ENCODE measurements at places on chromosomes 16 and 17.

DNA sequence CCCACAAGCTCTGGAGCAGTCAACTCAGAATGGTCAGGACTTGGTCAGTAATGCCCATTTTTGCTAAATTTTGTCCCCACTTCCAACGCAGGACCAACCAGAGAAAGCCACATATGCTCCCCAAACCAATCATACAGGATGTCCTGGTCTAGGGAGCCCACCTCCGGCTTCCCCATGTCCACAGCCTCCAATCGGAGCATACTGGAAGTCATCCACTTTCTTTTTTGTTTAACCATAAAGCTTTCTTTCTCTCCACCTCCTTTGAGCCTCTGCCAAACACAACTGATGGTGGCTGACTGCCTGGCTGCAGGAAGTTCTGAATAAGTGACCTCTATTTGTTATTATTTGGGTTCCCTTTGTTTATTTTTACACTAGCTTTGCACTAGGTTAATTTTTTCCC, 549.1 kb downstream of the WWOX start:
- DNase-seq = peak; percentile 2

DNA sequence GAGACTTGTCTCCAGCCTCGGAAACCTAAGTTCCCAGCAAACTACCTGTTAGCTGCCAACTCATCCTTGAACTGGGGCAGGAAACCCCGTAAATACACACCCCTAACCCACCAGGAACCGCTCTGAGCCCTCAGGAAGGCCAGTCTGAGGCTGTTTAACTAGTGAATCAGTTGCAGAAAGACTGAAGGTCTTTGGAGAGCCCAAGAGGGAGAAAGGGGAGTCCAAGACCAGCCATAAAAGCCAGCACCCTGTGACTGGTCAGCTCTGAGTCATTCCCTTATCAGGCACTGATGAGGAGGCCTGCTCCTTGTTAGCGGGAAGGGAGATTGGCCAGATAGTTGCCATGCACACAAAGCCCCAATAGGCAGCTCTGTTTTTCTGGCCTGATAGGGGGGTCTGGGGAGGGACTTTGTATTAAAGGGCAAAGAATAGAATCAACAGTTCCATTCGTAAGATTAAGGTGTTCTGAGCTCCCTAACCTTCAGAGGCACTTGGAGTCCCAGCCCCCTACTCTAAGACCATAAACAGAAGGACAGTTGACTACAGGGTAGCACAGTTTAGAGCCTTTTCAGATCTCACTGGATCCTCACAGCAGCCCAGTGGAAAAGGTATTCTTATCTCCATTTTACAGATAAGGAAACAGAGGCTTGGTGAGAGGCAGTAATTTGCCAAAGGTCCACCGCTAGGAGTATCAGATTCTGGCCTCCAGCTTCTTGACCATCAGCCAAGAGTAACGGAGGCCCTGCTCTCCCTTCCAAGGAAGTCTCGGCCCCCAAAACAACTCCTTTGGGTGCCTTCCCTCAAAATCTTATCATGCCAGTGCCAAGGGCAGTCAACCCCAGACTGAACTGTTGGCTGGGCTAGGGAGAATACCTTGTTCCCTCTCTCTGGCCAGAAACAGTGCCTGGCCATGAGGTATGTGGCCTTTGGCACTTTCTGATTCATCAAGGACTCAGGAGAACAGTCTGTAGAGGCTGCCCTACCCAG, 2.2 kb upstream of the KRT19 start:
- peak; percentile 65 for DNase-seq

DNA sequence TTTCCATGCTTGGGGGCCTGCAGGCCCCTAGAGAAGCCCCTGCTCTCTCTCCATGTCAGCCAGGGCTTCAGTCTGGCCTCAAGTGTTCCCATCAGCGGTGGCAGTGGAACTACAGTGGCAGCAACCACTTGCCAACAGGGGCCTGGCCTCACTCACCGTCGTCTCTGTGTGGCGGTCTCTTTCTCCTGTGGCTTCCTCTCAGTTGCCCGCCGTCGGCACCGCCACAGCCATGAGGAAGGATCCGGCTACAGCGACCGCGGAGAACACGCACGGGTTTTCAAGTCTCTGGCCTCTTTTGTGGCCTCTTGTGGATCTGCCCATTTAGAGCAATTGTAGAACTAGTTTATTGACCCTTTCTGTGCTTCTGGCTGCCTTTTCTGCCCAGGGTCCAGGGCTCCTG, 8.5 kb downstream of the ARMC7 start:
- DNase-seq = no peak

- DNase-seq = peak; percentile 37
These were observed 10.2 kb upstream of the ETV4 start for GRCh38 chr17:43556292-43556691.

- no peak for DNase-seq
These were observed 319.5 kb upstream of the SOX9 start for GRCh38 chr17:71801301-71801700.

- DNase-seq = no peak
These were observed 63.3 kb downstream of the IRF8 start for GRCh38 chr16:85961988-85962915.

- DNase-seq = no peak
These were observed 18.7 kb upstream of the COX10 start for GRCh38 chr17:14050616-14051015.

DNA sequence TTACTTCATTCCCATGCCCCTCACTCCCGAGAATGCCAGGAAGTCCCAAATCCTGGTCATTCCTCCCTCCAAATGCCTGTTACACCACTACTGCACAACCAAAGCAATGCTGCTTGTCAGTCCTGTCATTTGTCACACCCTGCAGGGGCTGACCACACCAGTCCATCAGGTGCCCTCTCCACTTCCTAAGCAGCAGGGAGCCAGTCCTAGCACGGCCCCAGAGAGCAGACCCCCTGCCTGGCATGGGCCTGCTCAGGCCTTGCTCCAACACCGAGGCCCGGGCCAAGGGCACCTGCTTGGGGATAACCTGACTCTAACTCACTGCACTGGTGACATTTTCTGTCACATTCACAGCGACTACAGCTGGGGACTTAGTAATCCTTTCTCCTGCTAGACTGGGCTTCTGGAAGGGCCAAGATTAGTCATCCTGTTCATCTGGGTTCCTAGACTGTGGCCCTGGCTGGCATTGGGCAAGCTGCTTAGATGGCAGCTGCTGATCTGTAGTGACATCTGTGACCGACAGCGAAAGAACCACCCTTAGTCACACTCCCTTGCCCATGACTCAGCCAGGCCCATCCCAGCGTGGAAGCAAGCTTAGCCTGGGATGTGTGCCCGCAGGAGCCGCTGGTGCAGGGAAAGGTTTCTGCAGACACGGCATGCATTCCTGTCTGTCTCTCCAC, 5.4 kb downstream of the ALYREF start:
- peak; percentile 62 for DNase-seq

- DNase-seq = peak; percentile 88
These were observed 1.3 kb downstream of the RAB37 start for GRCh38 chr17:74738051-74738996.

- DNase-seq = no peak
These were observed 107.0 kb downstream of the CRLF3 start for GRCh38 chr17:30717291-30718098.

- DNase-seq = no peak
These were observed 23.7 kb downstream of the NUDT7 start for GRCh38 chr16:77745972-77746371.

DNA sequence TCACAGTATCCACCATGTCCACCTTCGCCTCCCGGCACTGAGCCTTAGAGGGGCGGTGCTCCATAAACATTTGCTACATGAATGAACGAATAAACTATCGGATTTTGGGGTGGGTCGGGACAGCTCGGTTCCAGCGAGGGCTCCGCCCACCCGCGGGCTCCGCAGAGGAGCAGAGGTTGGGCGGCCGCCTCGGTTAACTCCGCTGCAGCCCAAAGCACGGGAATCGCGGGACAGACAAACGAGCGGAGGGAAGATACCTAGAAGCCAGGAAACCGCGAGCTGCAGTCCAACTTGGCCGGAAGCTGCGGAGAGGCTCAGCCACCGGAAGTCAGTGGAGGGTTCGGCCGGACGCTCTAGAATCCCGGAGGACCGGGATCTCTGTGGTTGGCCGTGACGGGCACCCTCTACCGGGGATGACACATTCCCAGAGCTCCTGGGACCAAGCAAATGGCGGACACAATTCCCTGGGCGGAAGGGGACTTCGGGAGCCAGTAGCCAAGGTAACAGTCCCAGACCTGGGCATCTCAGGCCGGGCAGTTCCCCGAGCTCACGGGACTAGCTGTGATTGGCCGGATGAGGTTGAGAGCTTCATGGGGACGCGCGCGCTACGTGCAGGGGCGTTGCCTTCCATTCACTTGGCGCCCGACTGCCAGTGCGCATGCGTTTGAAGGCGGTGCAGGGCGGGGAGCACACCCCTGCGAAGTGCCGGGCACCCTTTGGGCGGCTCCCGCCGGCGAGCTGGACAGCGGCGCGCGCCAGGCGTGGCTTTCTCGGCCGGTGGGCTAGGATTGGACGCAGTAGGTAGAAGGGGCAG, 489 bp upstream of the MAPK7 start:
- DNase-seq = peak; percentile 97

DNA sequence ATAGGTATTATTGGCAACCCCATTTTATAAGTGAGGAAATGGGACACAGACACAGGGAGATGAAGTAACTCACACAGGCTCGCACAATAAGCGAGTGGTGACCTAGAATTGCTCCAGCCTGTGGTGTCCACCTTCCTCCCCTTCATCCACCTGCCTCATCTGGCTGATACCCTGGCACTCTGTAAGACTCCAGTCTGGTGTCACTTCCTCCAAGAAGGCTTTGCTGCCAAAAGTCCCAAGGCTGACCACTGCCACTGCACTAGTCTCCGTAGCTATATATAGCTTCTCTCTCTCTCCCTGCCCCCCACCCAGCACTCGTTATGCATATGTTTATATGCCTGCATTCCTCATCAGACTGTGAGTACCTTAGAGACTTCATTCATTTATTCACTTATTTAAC, 66.1 kb upstream of the SREBF1 start:
- DNase-seq = no peak

DNA sequence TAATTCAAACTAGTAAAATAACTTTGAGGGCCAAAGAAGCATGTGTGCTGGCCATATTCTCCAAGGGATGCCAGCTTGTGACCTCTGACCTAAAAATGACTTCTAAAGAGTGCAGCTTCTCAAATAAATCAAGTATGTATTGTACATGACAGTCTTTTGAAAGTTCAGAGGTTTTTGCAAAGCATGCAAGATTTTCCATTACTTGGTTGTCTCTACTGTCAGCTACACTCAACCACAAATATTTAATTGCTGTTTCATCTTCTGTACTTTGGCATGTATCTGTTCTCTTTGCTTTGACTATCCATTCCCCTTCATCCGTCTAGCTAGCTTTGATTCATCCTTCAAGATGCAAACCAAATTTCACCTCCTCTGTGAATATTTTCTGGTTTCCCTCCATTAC, 121.9 kb upstream of the HS3ST2 start:
- DNase-seq = no peak

GRCh38 chr17:82835122-82835521, 4.7 kb downstream of the ZNF750 start:
- DNase-seq = no peak

- DNase-seq = no peak
These were observed 448 bp downstream of the MT1M start for GRCh38 chr16:56632848-56633365.

GRCh38 chr17:1693339-1693738, 8.7 kb upstream of the PRPF8 start:
- no peak for DNase-seq

Data from DMS53 (cell line).